ENCODE measurements at places on chromosomes 13 and 19.

DNA sequence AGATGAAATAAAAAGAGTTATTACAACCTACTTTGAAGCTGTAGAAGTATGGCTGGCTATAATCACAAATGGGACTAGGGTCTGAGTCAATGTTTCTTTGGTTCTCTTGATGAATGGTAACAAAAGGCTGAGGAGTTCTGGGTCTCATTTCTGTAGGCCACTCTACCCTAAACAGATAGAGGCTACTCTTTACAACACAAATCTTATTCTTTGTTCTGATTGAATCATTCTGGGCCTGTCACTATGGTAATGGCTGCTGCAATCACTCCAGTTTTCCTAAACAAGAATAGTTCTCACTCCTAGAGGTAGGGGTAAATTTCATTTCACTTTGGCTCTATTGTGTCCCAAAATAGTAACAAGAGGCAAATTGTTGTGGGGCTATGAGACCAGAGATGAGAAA, 1714.3 kb upstream of the PCDH20 start:
- DNase-seq = no peak

DNA sequence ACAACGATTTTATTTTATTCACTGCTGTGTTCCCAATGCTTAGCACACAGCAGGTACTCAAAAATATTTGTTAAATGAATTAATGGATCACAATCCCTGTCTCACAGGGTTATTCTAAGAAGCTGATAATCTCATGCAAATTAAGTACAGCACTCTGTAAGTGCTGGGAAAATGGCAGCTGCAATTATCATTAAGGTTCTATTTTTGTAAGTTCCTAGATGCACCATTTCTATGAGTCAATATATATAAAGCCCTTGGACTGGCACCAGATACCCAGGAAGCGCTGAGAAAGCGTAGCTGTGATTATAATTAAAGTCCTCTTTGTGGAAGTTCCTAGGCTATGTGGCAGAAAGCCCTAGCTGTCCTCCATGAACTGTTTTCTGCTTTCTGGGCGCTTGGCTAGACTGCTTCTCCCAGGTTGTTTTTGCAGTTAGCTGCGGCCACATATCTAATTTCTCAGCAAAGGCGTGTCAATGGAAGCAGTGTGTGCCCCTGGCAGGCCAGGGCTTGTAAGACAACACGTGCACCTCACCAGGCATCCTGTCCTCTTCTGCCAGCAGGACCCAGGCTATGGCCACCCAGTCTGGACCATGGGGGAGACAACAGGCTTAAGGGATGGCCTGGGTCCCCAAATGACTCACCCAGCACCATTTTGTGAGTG, 5.2 kb upstream of the SRRM5 start:
- no peak for DNase-seq

DNA sequence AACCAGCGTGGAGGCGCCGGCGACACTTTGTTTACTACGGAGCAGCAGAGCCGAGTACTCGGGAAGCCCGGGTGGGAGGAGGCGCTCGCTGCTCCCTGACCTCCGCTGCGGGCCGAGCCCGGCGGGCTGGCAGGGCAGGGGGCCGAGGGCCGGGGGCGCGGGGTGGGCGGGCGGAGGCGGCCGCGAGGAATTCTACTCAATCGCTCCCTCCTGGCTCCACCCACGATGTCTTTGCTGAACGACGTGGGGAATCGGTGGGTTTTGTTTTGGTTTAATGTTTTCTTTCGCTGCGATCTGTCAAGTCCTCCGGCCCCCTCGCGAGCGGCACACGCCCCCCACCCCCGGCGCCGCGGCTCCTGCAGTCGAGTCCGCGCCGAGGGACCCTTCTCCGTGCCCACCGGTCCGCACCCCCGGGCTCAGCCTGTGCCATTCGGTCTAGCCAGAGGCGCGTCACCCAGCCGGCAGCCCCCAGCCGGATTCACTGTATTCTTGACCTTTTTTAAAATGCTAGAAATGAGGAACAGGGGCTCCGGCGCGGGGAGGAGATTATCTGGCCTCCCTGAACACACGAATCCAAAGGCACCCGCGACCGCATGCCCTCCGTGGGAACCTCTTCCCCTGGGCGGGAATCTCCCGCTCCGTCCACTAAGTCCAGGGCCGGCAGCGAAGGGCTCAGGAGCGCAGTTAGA, 636 bp upstream of the FOXO1 start:
- DNase-seq = peak; percentile 4

DNA sequence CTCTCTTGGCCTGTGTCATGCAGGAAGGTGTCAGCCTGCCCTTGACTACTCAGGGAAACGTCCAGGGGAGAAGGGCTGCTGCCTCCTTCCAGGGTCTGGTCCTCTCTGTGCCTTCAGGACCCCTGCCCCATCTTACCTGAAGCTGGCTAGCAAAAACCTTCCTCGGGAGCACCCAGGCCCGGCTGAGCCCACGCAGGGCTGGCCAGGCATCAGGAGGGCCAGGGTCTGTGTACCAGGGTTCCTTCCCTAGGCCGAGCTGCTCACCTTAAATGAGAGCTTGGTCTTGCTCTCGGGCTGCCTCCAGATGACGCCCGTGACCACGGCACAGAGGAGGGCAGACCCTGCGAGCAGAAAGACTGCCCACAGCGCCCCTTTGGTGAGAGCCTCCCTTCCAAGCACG, 78.6 kb downstream of the SLC7A1 start:
- DNase-seq = no peak

DNA sequence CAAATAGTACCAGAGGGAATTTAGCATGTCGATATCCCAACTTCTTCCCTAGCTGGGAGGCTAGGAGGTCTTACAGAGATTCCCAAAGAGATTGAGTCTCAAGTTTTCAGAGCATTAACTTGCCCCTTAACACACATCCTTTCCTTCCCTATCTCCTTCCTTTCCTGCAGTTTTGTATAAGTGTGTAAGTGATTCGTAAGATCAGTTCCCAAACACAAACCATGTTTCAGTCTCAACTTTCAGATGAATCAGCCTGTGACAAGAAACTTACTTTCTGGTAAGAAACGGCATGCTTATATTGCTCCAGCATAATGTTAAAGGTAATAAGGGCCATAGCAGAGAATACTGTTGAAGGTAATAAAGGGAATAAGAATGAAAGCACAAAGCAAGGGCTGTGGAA, 472.2 kb downstream of the LIG4 start:
- no peak for DNase-seq

DNA sequence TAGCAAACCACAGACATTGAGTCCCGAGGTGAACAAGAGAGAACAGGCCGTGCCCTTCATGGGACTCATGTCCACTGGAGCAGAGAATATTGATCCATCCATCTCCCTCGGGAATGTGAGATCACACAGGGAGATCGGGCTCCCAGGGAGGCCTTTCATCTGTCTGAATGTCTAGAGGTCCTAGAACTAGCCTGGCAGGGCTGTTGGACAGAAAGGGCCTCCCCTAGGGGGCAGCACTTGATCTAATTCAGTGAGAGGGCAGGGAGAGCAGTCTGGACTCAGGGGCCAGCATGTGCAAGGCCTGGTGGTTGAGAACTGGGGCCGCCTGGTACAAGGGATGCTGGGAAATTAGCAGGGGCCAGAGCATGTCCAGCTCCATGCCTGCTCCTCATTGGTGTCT, 4.3 kb downstream of the RUVBL2 start:
- peak; percentile 31 for DNase-seq

DNA sequence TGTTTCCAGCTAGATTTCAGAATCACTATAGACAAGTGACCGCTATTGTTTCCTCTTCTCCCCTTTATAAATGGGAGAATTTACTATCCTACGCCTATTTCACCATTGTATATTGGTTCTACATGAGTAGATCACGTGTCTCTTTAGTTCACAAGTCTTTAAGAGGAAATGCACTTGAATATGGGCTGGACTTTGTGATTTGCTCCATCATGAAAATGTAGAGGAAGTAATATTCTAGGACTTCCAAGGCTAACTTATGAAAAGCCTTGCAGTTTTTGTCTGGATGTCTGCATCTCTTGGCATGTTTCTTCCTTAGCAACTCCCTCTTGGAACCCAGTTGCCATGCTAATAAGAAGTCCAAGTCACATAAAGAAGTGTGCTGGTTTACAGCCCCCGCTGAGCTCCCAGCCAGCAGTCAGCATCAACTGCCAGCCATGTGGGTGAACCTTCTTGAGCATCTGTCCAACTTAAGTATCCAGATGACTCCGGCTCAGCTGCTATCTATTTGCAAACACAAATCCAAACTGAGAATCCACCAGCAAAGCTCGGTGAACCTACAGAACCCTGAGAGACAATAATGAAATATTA, 4.8 kb upstream of the FBXL3 start:
- DNase-seq = no peak

- DNase-seq = no peak
These were observed 30.6 kb upstream of the ATP1A3 start for GRCh38 chr19:42024622-42025111.

GRCh38 chr13:27658546-27658945, 36.9 kb downstream of the POLR1D start:
- no peak for DNase-seq

DNA sequence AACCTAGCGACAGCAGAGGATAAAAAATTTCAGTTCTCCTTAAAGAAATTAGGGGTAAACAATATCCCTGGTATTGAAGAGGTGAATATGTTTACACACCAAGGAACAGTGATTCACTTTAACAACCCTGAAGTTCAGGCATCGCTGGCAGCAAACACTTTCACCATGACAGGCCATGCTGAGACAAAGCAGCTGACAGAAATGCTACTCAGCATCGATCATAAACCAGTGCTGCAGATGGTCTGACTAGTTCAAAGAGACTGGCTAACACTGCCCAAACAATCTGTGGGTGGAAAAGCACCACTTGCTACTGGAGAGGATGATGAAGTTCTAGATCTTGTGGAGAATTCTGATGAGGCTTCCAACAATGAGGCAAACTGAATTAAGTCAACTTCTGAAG, 19.9 kb upstream of the ACOD1 start:
- DNase-seq = no peak

DNA sequence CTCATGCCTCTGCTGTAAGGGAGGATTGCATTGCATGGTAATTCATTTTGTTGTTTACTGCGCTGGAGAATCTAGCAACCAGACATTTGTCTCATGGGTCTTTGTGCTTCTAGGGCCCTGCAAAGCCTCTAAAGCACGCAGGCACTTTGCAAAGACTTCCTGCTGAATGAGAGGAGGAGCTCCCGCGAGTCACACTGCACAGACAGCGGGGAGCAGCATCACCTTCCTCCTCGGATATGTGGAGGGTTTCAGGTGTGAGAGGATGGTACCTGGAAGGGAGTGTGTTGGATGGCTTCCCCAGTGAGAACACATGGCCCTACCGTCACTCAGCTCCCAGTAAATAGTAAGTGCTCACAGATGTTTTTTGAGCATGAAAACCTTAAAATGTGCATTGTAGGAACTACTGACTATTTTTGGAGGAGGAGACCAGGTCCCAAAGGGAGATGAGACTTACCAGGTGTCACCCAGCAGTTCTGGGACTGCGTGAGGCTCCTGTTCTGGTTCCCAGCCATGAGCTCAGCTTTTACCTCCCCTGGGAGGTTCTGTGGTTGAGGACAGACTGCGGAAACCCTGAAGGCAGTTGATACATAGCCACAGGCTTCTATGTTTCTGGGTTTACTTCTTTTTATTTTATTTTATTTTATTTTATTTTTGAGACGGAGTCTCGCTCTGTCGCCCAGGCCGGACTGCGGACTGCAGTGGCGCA, 278.0 kb downstream of the FGF9 start:
- no peak for DNase-seq

DNA sequence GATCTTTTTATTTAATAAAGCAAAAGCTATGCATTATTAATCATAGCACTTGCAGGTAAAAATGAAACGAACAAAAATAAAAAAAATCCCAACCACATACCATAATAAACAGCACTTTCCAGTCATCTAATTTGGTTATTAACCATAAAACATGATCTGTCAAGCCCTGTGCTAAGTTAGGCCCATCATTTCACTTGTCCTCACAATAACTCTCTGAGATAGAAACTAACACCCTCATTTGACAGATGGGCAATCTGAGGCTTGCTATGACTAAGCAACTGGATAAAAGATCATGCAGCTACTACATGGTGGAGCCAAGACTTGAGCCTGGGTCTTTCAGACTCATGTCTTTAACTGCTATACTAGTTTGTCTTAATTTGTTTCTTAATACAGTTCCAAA, 21.8 kb downstream of the PROSER1 start:
- no peak for DNase-seq

DNA sequence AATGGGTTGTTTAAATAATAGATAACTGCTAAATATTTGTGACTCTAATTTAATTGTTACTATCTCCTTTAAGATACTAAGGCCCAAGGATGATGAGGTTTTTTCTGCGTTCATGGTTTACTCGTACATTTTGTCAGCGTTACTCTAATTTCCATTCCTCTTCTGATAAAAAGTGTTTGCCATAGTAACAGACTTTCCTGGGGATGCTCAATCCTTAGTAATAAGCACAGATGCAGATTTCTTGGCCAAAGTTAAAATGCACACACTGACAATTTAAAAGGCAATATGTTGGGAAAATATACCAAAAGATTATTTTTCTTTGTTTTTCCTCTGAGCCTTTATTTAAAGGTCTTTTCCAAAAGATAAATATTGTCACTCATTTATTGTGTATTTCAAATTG, 149.6 kb downstream of the IRS2 start:
- DNase-seq = no peak

DNA sequence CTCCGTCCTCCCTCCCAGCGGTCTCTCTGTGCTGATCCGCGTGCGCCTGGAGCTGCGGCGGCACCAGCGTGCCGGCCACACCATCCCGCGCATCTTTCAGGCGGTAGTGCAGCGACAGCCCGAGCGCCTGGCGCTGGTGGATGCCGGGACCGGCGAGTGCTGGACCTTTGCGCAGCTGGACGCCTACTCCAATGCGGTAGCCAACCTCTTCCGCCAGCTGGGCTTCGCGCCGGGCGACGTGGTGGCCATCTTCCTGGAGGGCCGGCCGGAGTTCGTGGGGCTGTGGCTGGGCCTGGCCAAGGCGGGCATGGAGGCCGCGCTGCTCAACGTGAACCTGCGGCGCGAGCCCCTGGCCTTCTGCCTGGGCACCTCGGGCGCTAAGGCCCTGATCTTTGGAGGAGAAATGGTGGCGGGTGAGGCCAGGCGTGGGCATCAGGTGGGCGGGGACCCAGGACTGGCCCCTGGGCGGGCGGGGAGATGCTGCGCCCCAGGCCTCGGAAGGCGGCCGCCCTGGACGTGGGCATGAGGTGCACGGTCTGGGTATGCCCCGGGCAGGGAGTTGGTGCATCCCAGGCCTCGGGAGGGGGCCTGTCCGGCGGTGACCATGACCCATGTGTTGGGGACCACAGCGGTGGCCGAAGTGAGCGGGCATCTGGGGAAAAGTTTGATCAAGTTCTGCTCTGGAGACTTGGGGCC, 16.4 kb downstream of the SLC27A1 start:
- DNase-seq = no peak

DNA sequence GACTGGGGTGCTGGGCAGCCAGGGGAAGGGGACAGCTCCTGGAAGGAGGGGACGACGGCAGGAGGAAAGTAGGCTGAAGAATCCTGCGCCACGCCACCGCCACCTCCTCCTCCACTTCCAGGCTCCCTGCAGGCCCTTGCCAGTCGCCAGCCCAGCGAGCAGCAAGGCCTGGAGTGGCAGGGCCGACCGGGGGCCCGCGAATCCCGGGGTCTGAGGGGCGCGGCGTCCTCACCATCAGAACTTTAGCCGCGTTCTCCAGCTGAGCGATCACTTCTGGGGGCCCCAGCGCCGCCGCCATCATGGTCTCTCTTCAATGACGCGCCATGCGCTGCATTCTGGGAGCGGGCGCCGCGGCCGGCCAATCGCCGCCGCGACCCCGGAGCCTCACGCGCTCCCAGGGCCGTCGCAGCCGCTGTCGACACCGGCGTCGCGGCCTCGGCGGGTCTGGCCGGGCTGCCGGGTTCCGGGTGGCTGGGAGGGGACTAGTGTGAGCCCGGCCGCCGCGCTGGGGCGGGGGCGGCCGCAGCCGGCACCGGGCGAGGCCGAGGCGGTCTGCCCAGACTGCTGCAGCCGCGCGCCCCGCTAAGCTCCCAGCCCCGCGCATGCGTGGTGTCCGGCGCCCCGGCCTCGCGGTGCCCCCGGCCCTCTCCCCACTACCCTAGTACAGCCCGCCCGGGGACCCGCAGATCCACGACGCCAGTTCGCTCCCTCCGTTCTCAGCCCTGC, at the start of gene XPO4:
TSS of gene XPO4 (minus strand) at position 309 of the 726 bp plus-strand sequence. CDS start at position 301, 8 bp downstream.
- peak; percentile 61 for DNase-seq
